ENCODE measurements at places on chromosomes 13 and 19.

DNA sequence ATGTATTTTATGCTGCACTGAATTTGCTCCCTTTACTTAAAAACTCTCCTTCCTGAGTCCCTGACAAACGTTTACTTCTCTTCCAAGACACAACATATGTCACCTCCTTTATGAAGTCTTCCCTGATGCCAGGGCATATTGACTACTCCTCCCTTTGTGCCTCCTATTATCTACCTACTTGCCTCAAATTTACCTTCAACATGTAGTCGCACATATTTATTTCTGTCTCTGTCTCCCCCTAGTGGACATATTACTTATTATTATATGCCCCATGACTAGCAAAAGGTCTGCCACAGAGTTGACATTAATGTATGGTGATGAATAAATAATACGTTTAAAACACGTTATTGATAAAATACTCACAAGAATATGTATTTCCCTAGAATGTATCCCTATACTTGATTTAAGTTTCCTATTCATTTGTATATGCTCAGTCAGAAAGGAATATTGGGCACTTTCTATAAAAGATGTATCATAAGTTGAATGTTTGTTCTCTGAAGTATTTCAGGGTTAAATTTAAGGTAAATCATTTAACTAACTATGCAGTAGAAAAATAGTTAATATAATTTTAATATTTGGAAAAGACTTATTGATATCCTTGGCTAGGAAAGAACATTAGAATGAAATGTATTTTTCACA lies 250.3 kb upstream of the ATXN8OS start:
- peak; percentile 58 for DNase-seq

DNA sequence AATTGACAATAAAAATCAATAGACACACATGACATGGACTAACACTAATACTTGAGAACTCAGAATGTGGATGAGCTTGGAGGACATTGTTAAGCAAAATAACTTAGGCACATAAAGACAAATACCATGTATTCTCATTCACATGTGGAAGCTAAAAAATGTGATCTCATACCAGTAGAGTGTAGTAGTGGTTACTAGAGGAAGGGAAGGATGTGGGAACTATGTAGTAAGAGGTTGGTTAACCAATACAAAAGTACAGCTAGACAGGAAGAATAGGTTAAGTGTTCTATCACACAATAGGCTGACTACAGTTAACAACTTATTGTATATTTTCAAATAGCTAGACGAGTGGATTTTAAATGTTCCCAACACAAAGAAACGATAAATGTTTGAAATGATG lies 415.8 kb upstream of the KLF12 start:
- DNase-seq: no peak

DNA sequence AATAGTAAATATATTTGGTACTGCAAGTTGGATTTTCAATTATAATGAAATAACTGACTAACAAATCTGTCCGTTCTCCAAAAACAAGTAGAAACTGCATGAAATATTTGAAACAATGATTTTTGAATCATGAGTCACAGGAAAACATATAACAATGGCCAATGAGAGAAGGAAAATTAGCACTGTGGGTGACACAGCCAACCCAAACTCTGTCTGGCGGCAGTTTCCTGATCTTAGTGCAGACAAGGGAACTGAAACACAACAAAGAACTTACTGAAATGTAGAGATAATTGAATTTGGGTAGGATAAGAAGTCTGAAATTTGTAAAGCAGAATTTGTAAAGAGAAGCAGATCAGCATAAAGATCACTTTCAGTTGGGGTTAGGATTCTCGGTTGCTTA lies 2743.3 kb upstream of the PCDH20 start:
- DNase-seq: no peak

GRCh38 chr19:19547674-19548336 lies 9.7 kb downstream of the CILP2 start:
- no peak for DNase-seq

- no peak for DNase-seq
These were observed 49.7 kb downstream of the CRTC1 start for GRCh38 chr19:18733196-18733647.

- peak; percentile 10 for DNase-seq
These were observed 229.6 kb upstream of the HTR2A start for GRCh38 chr13:47126432-47126831.

- no peak for DNase-seq
These were observed 30.9 kb upstream of the KCTD12 start for GRCh38 chr13:76917095-76917494.

DNA sequence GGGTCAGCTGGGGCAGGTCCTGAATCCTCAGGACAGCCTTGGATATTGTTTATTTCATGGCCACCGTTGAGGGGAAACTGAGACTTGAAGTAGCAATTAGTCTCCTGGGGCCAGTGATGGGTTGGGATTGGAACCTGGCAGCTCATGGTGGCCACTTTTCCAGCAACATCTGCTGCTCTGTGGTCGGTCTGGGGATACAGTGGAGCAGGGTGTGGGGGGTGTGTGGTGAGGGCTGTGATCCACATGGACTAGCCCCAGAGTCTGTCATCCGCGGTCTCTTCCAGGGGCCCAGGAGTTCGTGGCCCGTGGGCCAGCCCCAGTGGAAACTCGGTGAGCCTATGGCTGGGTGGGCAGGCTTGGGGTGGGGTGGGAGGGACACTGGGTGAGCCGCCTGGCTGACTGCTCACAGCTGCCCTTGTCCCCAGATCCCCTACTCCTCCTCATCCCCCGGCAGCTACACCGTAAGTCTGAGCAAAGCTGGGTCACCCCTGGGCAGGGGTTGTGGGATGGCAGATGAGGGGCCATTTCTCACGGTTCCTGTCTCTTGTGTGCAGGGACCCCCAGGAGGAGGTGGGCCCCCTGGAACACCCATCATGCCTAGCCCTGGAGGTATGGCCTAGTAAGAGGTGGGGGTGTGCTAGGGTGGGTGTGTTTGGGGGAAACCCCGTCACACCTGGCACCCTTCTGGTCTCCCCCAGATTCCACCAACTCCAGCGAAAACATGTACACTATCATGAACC lies 5.5 kb downstream of the ISYNA1 start:
- no peak for DNase-seq

GRCh38 chr19:55495646-55496349 lies 7.6 kb downstream of the SSC5D start:
- DNase-seq: no peak

- no peak for DNase-seq
These were observed 231.9 kb downstream of the KLF12 start for GRCh38 chr13:73902296-73902695.
